Activated CD8-positive, alpha-beta memory T cell treated with anti-CD3 and anti-CD28 coated beads, Interleukin-2, amount 10 ng/mL, durations not matched to agents 7 days and 5 days (primary cell): ENCODE measurements at places on chromosomes 12 and 14. TPM values are rescaled to one million over a fixed set of nuclear protein-coding genes. Genes with fewer than 3 reads are reported as not detected.

The CRIP1 gene
- total RNA-seq = 546 TPM

The PRH1 gene
- total RNA-seq = 23.0 TPM

The RHOJ gene
- not detected for total RNA-seq

The PRR4 gene
- 1.3 TPM for total RNA-seq

The INSM2 gene
- total RNA-seq = not detected

The AQP2 gene
- total RNA-seq = not detected

The CAPZA3 gene
- total RNA-seq = not detected

The KLRK1 gene
- 195 TPM for total RNA-seq

The PZP gene
- not detected for total RNA-seq

The NGB gene
- total RNA-seq = not detected

The LRRK2 gene
- total RNA-seq = 0.23 TPM

The LIN7A gene
- total RNA-seq = 0.63 TPM

The RESF1 gene
- 137 TPM for total RNA-seq

The NR1H4 gene
- total RNA-seq = not detected

The SLCO1B1 gene
- not detected for total RNA-seq

The RBP5 gene
- total RNA-seq = 0.91 TPM

The PSMA6 gene
- 299 TPM for total RNA-seq

The CLECL1 gene
- total RNA-seq = 8.8 TPM

The TUNAR gene
- not detected for total RNA-seq

The P2RX2 gene
- not detected for total RNA-seq

The RBMS2 gene
- 10.0 TPM for total RNA-seq

The PRKCH gene
- total RNA-seq = 304 TPM

The KSR2 gene
- not detected for total RNA-seq

The NOP9 gene
- total RNA-seq = 38.3 TPM

The PLEKHD1 gene
- total RNA-seq = 0.12 TPM

The CHGA gene
- total RNA-seq = not detected

The PRH2 gene
- 0.76 TPM for total RNA-seq

The DBX2 gene
- not detected for total RNA-seq

The MDGA2 gene
- total RNA-seq = not detected

The MYH7 gene
- 0.16 TPM for total RNA-seq

The ANO2 gene
- total RNA-seq = not detected

The FOXM1 gene
- total RNA-seq = 155 TPM

The PDE3A gene
- not detected for total RNA-seq

The MAP4K5 gene
- 31.4 TPM for total RNA-seq

The OASL gene
- 135 TPM for total RNA-seq

The THAP2 gene
- 6.9 TPM for total RNA-seq

The KLRG1 gene
- total RNA-seq = 4.3 TPM

The SP1 gene
- total RNA-seq = 68.7 TPM

The MAP3K9 gene
- total RNA-seq = 6.5 TPM

The KRT85 gene
- not detected for total RNA-seq

The KLRC2 gene
- 23.4 TPM for total RNA-seq

The ZC2HC1C gene
- 2.8 TPM for total RNA-seq

The CISTR gene
- not detected for total RNA-seq

The BCL11B gene
- 66.2 TPM for total RNA-seq

The CD163L1 gene
- total RNA-seq = not detected

The PIWIL1 gene
- not detected for total RNA-seq

The PLEKHH1 gene
- 0.79 TPM for total RNA-seq

The GALNT16 gene
- 0.35 TPM for total RNA-seq

The FIGNL2 gene
- total RNA-seq = 0.73 TPM

The MCRS1 gene
- total RNA-seq = 72.1 TPM

The DPY19L2 gene
- 5.2 TPM for total RNA-seq

The CLEC4A gene
- total RNA-seq = 0.19 TPM

The APOF gene
- not detected for total RNA-seq

The CEP290 gene
- 13.3 TPM for total RNA-seq

The CLEC4D gene
- not detected for total RNA-seq

The KRT86 gene
- 1.2 TPM for total RNA-seq

The OSGEP gene
- 53.0 TPM for total RNA-seq
